ENCODE measurements at places on chromosomes 3 and 15. TPM values are rescaled to one million over a fixed set of nuclear protein-coding genes. Genes with fewer than 3 reads are reported as not detected.

FEZF2 gene
- not detected for total RNA-seq

EDC3 gene
- total RNA-seq, result 6.1 TPM

CMTM8 gene
- total RNA-seq, result 1.2 TPM

MAPKAPK3 gene
- 47.1 TPM for total RNA-seq

FAM81A gene
- 0.26 TPM for total RNA-seq
